ENCODE measurements at places on chromosomes 3 and 15. TPM values are rescaled to one million over a fixed set of nuclear protein-coding genes. Genes with fewer than 3 reads are reported as not detected.

NUP210 gene
- 0.53 TPM for total RNA-seq

PLSCR1 gene
- total RNA-seq: 82.5 TPM

UCN2 gene
- total RNA-seq: not detected

MCTP2 gene
- 0.53 TPM for total RNA-seq

PIGBOS1 gene
- total RNA-seq: 10.0 TPM

SLC6A1 gene
- total RNA-seq: under 0.01 TPM

DNAH12 gene
- total RNA-seq: under 0.01 TPM

GABRR3 gene
- total RNA-seq: not detected

DNAJC17 gene
- 35.0 TPM for total RNA-seq

PYDC2 gene
- not detected for total RNA-seq

GLDN gene
- not detected for total RNA-seq

CKMT1A gene
- not detected for total RNA-seq

FANCD2OS gene
- total RNA-seq: not detected

SLC12A8 gene
- total RNA-seq: 0.80 TPM

TMEM207 gene
- total RNA-seq: not detected

CX3CR1 gene
- not detected for total RNA-seq

PLSCR2 gene
- not detected for total RNA-seq

VILL gene
- total RNA-seq: 5.3 TPM

Measured in thoracic aorta endothelial cell (primary cell).